ENCODE measurements at places on chromosomes 13 and 19. TPM values are rescaled to one million over a fixed set of nuclear protein-coding genes. Genes with fewer than 3 reads are reported as not detected.

The POGLUT2 gene
- total RNA-seq = 22.7 TPM

The PNKP gene
- 97.8 TPM for total RNA-seq

The TEX101 gene
- total RNA-seq = not detected

The GARIN5B gene
- 0.13 TPM for total RNA-seq

DNA sequence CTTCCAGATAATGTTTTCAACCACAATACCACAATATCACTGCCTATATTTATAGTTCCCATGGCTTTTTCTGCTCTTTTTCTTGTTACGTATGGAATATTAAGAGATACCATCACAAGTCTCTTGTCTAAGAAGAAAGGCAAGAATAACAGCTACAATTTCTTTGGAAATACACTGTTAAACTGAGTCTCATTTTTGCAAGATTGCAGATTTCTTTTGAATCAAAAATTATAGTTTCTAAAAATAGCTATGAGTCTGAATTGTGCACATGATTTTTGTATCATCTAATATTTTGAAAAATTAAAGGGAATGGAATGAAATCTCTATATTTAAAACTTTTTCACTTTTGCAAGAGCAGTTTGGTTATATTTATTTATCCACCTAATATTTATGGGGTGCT, 1120.8 kb downstream of the EFNB2 start:
- DNase-seq = no peak
- H3K4me3 ChIP-seq = no peak overlapping the region
- no peak overlapping the region for H3K27ac ChIP-seq
- no peaks in the 10 kb centered on the region for H3K27me3 ChIP-seq

- H3K4me1 ChIP-seq = peaks cover under 1% of the 10 kb centered on the region
- H3K27ac ChIP-seq = no peak overlapping the region
- DNase-seq = no peak
These were observed 231.7 kb downstream of the GGACT start for GRCh38 chr13:100356889-100357288.

- peak; percentile 51 for DNase-seq
- peak overlapping the region; percentile 14 for H3K27ac ChIP-seq
- H3K27me3 ChIP-seq = peaks cover 83% of the 10 kb centered on the region
- H3K4me3 ChIP-seq = peak overlapping the region; percentile 79
These were observed 495 bp downstream of the DCLK1 start for GRCh38 chr13:36130552-36131221.

- no peak overlapping the region for H3K4me3 ChIP-seq
- DNase-seq = no peak
- no peaks in the 10 kb centered on the region for H3K36me3 ChIP-seq
- no peaks in the 10 kb centered on the region for H3K4me1 ChIP-seq
These were observed 31.6 kb upstream of the GAS6 start for GRCh38 chr13:113895436-113895835.

DNA sequence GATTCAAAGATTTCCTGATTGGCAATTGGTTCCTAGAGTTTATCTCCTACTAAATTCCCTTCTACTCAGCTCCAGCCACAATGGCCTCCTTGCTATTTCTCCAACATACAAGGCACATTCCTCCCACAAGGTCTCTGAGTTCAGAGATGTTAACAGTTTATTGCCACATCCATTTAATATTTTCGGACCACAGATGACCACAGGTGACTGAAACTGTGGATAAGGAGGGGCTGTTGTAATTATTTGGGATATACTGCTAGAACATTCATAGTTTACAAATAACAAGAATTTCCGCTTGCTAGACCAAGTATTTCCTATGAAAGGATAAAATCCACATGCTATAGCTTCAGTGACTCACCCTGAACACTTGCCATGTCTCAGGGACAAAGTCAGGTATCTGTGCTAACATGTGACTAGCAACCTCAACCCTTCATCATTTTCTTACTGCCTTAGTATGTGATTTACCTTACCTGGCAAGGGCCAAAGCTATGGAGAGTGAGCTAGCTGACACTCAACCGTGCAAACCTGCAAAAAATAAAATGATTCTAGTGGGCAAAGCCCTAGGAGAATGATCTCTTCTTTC, 117.7 kb downstream of the TBC1D4 start:
- DNase-seq = no peak
- peaks cover 2% of the 10 kb centered on the region for H3K36me3 ChIP-seq
- H3K27ac ChIP-seq = no peak overlapping the region
- peaks cover 33% of the 10 kb centered on the region for H3K4me1 ChIP-seq
- H3K4me3 ChIP-seq = no peak overlapping the region
- H3K27me3 ChIP-seq = no peaks in the 10 kb centered on the region

GRCh38 chr19:8611391-8611876, 919 bp upstream of the ADAMTS10 start:
- DNase-seq = no peak
- H3K27me3 ChIP-seq = peaks cover 2% of the 10 kb centered on the region
- no peak overlapping the region for H3K27ac ChIP-seq

GRCh38 chr19:43532571-43532961, 422 bp upstream of the ZNF575 start:
- peaks cover 9% of the 10 kb centered on the region for H3K36me3 ChIP-seq
- peak overlapping the region; percentile 82 for H3K4me3 ChIP-seq
- no peaks in the 10 kb centered on the region for H3K27me3 ChIP-seq
- DNase-seq = peak; percentile 53

DNA sequence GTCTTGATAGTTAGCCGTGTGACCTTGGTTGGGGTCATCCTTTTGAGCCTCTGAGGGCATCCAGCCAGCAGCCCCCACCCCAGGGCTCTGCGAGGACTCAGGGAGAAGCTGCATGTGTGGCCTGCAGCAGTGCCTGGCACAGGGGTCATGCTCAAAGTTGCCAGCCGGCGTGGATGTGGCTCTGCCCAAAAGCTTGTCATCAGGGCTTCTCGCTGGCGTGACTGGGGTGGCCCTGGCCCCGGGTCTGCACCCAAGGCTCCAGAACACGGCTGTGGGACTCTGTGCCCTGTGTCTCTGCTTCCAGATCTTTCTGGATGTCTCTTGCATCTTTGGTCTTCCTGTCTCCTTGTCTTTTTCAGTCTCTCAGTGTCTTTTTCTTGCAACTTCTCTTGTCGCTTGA, 90.9 kb downstream of the RYR1 start:
- H3K36me3 ChIP-seq = no peaks in the 10 kb centered on the region
- no peak overlapping the region for H3K4me3 ChIP-seq
- H3K27ac ChIP-seq = no peak overlapping the region
- peaks cover 3% of the 10 kb centered on the region for H3K27me3 ChIP-seq
- H3K4me1 ChIP-seq = no peaks in the 10 kb centered on the region

DNA sequence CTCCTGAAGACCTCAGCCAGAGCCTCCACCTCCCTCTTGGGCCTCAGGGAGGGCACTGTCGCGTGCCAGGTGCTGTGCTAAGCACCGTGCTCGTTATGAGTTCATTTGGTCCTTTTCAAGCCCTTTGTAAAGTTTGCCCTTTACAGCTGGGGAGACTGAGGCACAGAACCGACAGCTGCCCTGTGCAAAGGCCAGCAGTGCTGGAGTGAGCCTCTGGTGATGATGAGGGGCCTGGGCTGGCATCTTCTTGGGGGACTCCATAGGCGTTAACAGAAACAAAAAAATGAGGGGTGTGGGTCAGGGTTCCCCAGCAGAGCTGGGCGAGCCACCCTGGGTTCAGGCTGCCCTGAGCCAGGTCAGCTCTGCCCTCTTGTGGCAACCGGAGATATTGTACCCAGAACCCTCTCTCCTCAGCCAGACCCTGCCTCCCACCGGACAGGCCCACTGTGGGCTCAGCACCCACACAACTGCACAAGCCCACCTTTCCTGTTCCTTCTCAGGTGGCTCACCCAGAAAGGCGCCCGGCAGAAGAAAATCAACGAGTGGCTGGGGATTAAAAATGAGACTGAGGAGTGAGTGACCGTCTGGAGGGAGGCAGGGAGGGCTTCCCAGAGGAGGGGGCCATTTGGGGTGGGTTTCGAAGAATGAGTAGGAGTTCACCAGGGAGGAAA, 5.5 kb upstream of the IFI30 start:
- peaks cover 38% of the 10 kb centered on the region for H3K36me3 ChIP-seq
- H3K4me3 ChIP-seq = no peak overlapping the region
- no peaks in the 10 kb centered on the region for H3K4me1 ChIP-seq
- no peak for DNase-seq
- no peak overlapping the region for H3K27ac ChIP-seq

GRCh38 chr13:50379584-50379983, 364.3 kb downstream of the KCNRG start:
- peaks cover 11% of the 10 kb centered on the region for H3K36me3 ChIP-seq
- H3K27ac ChIP-seq = no peak overlapping the region
- H3K4me1 ChIP-seq = no peaks in the 10 kb centered on the region
- H3K27me3 ChIP-seq = no peaks in the 10 kb centered on the region

Data from mesothelial cell of epicardium (in vitro differentiated cells).